Large intestine (tissue), 12 donors: ENCODE measurements at places on chromosomes 6 and 20. TPM values are rescaled to one million over a fixed set of nuclear protein-coding genes. Genes with fewer than 3 reads are reported as not detected.
A peak's percentile ranks its signal among the peaks of the same experiment; 100 is the strongest.

PDYN gene
- polyA plus RNA-seq = 0.10 TPM

SCUBE3 gene
- 3.3 TPM for polyA plus RNA-seq

PDE7B gene
- 1.3 TPM for polyA plus RNA-seq

DEFB132 gene
- not detected for polyA plus RNA-seq

MSH5 gene
- 51.0 TPM for polyA plus RNA-seq

CCN5 gene
- 0.09 TPM for polyA plus RNA-seq

DNA sequence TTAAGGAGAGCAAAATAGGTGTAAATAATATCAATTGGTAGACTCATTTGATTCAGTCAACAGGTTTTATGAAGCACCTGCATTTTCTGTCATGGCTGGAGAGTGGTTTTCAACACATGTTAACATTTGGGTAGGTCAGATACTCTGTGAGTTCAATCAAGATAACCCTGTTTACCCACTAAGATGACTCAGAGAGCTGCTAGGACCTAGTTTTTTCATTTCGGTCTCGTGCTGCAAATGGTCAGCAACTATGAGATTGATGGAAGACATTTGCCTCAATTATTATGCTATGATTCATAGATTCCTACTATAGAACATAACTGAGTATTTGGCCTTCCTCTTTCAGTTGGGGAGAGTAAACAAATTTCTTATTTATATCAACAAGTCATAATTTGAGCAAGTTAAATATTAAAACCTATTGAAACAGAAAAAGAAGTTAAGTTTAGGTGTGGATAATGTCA, 391.4 kb upstream of the CITED2 start:
- no peak for DNase-seq

- no peak for DNase-seq
Measured at GRCh38 chr6:127518191-127518709, 885 bp downstream of the MTCL3 start.

DNA sequence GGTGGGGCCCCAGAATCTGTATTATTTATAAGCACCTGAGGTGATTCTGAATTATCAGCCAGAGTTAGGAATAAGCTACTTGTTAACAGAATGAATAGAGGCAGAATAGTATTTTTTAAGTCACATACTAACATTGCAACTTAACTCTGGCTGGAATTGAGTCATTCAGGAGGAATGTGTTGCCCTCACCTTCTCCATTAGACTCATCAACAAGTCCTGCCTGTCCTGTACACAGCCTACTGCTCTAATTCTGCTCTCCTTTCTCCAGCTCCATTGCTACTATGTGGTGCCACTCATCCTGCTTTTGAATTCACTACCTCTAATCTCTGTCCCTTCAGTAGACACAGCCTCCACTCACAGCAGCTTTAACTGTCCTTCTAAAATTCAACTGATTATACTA, 669.4 kb downstream of the DHX35 start:
- no peak for DNase-seq

DNA sequence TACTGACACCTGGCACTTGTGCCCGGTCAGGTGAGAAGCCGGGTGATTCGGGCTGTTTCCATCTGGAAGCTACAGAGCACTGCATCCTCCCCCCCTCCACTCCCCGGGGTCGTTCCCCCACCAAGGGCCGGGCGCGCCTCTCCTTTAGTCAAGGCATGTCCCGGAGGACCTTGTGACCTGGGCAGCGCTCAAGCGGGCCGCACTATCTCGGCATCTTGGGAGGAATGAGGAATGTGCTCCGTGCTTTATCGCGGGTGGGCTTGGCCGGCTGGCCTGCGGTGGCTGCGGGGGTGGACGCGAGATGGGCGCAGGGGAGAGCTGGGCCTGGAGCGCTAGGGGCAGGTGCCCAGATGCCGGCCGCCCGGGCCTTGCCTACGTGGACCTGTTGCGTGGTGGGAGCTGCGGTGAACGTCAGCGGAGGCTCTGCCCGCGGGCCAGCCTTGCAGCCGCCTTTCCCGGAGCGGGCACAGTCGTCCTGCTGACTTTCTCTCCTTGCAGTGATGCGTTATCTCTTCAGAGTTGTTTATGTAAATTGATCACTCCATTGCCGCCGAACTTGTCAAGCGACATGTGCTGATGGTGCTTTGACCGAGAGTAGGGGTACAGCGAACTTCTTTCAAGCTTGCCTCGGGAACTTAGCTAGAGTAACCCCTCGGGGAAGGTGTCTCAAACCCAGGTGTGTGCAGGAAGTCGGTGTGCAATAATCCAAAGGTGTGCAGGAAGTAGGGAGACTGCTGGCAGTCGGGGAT, 1.1 kb downstream of the LRRC1 start:
- peak; percentile 60 for DNase-seq

- DNase-seq = no peak
Measured at GRCh38 chr6:11653028-11653583, 115.6 kb downstream of the TMEM170B start.

GRCh38 chr6:167760979-167761793, 65.5 kb upstream of the AFDN start:
- peak; percentile 68 for DNase-seq

GRCh38 chr6:45215759-45216158, 112.4 kb upstream of the RUNX2 start:
- no peak for DNase-seq

DNA sequence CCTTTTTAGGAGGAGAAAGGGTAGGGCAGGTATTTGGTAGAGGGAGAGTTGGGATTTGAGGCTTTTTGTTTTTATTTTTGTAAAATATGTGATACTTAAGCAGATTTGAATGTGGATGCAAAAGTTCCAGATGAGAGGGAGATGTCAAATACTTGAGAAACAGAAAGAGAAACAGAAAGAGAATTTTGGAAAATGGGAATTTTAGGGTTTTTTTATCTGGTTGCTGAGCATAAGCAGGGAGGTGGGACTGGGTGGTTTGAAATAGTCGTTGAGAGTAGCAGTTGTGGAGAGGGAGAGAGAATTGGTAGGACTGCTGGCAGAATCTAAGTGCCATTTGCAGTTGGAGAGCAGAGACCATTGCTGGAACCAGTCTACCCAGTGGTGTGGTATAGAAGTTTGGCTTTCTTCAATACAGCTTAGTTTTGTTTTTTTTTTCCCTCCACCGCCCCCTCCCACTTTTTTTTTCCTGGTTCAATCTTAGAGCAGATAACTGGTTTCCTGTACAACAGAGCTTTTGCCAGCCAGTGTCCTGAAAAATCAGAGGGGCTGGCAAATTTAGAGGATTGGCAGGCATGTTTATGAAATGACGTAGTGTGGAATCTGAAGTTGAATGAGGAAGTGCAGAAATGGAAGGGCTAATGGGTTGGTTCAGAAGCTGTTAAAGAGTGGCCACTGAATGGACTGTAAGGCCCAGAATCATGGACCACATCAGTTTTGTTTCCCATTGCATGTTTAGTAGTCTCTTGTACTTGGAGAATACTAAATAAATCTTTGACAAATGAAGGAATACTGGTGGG, 68.7 kb downstream of the ATRN start:
- DNase-seq = no peak

DNA sequence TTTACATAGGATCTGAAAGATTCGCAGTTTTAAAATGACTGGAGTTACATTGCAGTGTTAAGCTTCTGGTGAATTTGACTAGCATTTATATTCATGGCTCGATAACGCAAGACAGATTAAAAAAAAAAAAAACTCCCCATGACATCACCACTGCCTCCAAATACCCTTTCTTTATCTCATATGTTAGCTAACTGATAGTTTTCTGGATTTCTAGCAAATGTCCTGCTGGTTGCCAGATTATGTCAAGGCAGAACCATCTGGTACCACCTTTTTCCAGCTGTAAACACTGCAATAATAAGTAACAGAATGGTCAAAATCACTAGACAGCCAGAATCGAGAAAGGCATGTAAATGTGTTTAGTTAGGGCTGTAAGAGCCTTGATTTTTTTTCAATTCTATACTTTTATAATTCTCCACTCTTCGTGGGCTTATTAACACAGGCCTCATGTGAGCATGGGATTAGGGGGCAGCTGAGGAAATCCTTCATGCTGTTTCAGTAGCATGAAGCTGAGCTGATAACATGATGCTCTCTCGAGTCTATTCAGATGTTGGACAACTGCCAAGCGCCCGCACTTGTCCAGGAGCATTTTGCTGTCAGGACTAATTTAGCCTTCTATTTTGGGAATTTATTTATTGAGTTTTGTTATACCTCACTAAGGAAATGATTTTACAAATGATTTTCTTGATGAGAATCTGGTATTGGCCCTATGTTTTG, 166.0 kb upstream of the SCGN start:
- DNase-seq = no peak

- no peak for DNase-seq
Measured at GRCh38 chr20:62982124-62983075, 24.4 kb downstream of the BHLHE23 start.

DNA sequence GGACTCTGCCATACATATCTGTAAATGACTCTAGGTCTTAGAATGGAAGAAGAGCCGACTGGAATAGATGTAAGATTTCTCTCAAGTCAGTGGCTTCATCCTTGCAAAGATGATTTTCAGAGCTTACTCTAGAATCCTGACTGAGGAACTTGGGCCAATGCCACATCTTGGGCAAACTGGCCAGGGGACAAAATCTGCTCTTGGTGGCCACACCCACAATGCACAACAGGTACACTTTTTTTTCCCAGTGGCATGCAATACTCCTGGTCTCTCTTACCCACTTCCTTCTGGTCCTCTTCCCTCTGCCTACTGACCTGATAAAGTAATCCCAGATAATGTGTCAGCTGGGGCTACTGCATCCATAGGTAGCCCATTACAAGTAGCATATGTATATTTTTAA, 13.4 kb downstream of the CLIC5 start:
- DNase-seq = no peak
